ENCODE measurements at places on chromosomes 1 and 21.

DNA sequence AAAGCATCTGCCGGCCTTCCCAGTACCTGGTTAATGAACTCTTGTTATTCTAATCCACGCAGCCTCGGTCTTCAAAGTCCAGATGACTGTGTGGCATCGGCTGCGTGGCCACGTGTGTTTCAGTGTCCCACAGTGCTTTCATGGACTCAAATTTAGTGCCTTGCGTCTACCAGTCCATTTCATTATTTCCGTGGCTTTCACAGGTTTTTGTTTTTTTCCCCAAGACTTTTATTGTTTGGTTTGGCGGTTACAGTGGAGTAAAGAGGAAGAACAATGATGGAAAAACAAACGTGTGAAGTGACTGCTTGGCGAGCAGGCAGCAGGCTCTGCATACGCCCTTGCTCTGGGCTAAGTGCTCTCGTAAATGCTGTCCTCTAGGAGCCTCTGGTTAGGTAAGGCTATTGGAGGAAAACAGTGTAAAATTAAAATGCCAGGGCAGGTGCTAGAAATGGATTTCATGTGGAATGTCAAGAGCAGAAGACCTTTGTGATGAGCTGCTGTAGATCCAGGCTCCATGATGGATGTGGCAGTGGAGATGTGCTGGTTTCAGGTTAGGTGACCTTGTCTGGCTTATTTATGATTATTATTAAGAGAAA, 536.3 kb downstream of the KIF26B start:
- no peak for DNase-seq

- peak; percentile 22 for DNase-seq
Observed at GRCh38 chr1:197399755-197400521, 131.9 kb downstream of the CRB1 start.

DNA sequence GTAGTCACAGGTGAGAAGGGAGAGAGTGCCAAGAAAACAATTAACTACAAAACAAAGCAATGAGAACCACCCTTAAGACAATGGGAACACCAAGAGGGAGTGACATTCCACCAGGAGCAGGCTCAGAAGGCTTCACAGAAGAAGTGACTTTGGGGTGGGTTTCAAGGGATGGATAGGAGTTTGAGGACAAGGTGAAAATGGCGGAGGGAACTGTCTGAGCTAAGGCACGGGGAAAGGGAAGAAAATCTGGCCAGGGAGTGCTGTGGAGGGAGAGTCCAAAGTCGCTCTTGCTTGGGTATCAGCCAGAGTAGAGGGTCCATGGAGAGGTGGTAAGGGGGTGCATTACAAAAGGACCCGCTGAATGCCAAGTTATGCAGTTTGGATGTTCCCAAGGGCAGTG, 87.3 kb downstream of the CAMK2N1 start:
- DNase-seq = no peak

DNA sequence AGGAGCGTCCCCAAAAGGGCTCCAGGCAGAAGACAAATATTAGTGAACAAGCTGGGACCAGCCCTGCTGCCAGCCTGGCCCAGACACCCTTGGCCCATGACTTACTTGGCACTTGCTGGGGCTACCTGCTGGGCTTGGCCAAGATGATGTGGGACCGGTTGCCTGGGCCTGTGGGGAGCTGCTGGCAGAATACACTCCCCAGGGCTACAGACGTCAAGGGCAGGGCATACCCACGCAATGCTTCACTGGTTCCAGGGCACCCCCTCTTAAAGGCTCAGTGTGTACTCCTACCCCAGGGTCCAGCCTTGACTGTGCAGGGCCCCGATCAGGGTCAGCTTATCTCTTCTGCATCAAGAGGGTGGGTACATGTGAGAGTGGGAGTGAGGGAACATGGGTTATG, 106.5 kb upstream of the SLC2A1 start:
- DNase-seq = no peak

DNA sequence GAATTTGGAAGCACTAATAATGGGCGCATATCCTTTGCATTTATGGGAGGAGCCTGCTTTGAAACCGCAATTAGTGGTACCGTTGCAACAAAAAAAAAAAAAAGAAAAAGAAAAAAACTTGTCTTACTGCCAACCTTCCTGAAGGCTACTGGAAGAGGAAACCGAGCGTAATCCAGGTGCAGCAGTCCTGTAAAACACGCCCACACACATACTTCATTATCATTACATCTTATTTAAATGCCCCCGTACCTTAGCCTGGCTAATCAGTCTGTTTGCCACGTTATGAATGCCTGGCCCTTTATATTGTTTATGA, 686 bp upstream of the ZNF281 start:
- no peak for DNase-seq

DNA sequence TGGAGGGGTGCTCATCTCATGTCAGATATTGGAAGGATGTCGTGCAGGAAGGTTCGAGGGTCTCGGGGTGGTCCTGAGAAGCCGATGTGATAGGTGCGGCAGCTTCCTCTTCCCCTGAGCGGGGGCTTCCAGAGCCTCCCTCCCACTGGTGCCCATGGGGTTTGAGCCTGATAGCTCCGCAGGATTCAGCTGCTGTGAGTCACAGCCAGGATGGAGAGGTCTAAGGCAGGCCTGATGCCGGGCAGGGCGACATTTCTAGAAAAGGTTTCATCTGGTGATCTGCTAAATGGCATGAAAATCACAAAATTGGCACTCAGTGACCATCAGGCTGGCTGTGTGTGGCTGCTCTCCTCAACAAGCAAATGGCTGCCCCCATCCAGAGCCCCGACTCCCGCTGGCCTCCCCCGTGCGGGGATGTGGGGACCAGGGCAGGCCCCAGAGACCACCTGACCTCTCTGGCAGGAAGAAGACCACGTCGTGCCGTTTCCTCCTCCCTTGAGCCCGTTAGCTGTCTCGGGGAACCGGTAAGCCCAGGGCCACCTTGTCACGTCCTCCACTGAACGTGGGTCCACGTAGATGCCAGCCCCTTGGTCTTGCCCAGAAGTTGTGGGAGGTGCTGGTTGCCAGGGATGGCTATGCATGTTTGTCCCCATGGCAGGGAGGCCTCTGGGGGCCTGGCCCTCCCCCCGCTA, 66.1 kb downstream of the SKI start:
- no peak for DNase-seq

- DNase-seq = no peak
Observed at GRCh38 chr21:45763074-45763473, 119.5 kb downstream of the PCBP3 start.

DNA sequence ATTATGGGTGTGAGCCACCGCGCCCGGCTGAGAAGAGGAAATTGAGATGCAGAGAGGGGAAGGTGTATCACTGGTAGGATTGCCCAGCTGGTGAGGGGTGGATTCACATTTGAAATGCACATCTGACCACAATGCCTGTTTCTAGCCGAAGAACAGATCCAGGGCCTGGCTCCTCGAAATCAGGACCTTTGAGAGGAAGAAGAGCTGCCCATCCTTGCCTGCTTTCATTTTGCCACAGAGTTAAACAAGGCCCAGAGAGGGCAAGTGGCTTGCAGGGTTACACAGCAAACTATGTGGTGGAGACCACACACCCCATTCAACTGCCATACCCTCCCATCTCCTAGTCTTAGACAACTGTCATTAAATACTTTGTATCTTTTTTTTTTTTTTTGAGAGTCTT, 32.9 kb upstream of the TMEM61 start:
- no peak for DNase-seq

- DNase-seq = no peak
Observed at GRCh38 chr1:5962265-5963105, 29.7 kb downstream of the NPHP4 start.

GRCh38 chr1:66395202-66396061, 138.5 kb upstream of the SGIP1 start:
- no peak for DNase-seq

DNA sequence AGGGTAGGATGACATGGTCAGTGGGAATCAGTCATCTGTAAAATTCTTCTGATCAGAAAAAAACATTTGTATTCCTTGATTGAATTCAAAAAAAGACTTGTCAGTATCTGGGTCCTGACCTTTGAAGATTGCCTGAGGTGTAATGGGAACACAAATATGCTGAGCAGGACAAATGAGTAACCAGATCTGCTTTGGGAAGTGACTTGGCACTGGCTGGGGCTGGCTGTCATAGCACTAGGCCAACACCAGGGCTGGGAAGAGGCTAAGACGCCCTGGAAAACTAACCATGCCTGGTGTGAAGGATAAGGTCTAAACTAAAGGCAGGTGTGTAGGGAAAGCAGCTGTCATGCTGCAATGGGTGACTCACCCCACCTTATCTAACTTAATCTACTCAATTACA, 452.9 kb upstream of the BEND5 start:
- DNase-seq = no peak

- no peak for DNase-seq
Observed at GRCh38 chr1:169117599-169117998, 11.1 kb downstream of the ATP1B1 start.

GRCh38 chr21:41438425-41439113, 12.5 kb downstream of the MX1 start:
- no peak for DNase-seq

- DNase-seq = no peak
Observed at GRCh38 chr1:47992720-47993415, 4.3 kb downstream of the TRABD2B start.

DNA sequence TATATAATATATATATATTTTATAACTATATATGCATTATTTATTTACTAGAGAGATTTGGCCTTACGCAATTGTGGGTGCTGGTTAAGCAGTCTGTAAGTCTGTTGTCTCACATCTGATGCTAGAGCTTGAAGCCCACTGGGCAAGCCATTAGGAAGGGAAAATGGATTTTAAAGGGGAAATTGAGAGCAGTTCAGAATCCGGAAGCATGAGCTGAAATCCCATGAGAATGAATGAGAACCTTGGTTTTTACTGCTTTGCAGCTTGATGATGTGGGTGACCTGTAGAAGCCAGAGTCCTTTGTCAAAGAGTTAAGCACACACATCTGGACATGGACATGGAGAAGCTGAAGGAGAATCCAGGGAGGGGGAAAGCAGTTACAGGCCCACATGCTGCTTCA, 220.8 kb upstream of the DAB1 start:
- DNase-seq = no peak

- no peak for DNase-seq
Observed at GRCh38 chr1:76402128-76402527, 327.6 kb downstream of the ST6GALNAC3 start.

GRCh38 chr1:224490549-224491537, 56.2 kb upstream of the WDR26 start:
- DNase-seq = no peak

GRCh38 chr1:115882913-115883902, 42.3 kb upstream of the NHLH2 start:
- DNase-seq = no peak

DNA sequence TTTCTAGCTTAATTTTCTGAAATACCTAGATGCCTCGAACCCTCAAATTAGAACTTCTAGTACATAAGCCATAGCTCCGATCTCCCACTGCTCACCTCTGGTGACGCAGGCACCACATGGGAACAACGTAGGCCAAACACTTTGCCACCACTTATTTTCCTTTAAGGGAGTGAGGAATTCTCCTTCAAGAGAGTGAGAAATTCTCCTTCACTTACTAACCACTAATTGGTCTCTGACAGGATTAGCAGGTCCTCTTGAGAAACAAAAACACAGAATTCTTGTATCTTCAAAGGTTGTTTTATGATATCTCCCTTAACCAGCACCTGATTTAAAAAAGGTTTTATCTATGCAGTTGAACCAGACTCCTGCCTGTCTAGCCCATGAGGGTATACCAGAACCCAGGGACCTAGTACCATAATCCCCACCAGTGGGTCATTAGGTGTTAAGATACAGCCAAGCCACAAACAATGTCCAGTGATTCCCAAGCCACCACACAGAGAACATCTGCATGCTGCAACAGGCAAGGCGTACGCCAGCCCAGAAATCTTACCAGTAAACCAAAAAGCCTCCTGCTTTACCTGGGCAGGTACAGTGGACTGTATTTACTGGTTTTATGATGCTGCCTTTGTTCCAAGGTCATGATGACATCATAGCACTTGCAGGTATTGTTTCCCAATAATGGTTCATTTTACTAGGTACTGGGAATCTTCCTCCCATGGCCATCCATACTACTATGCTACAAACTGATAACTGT, 20.3 kb upstream of the CXADR start:
- no peak for DNase-seq

DNA sequence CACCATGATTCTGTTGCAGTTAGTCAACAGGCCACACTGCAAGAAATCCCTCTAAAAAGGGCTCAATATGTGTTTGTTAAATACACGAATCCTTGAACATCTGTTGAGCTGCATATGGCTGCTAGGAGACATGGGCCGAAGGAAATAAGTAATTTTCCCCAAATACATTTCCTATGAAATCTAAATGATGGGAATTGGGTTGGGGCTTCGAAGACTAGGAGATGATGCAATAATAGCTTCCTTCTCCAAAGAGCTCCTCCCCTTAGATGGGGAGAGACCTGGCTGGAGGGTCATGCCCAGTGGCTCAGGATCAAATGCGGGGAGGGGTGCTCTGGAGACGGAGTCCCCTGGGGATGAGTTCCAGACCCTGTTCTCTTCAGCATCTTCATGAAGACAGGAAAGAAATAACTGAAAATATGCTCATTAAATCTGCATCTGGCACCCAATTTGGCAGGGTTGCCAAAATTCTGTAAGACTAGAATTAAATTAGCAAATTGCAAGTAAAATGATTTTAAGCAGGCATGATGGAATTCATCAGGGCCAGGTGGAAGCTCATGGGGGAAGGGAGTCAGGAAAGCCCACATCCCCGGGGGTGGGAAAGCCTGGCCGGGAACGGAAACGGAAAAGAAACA, 165.0 kb upstream of the EDN2 start:
- DNase-seq = no peak

GRCh38 chr1:206803221-206803730, 31.0 kb upstream of the IL10 start:
- no peak for DNase-seq

DNA sequence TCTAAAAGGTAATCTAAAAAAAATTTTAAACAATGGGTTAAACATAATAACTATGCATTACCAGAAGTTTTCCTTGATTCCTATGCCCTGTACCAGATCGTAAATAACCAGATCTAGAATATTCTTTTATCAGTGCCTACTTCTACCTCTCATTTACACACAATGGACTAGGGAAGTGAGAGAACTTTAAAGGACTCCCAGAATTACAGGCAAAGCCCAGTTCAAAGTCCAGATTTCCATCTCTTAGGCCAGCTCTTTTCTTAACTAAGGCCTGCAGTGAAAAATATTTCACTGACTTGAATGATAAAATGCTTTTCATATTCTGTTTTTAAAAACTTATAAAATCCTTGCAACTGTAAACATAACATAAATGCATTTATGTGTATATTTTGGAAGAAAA, 32.6 kb downstream of the ESRRG start:
- no peak for DNase-seq

- DNase-seq = no peak
Observed at GRCh38 chr1:162139211-162139610, 69.7 kb downstream of the NOS1AP start.

- DNase-seq = no peak
Observed at GRCh38 chr1:201112173-201112731, at the start of gene CACNA1S. Gene CACNA1S, minus strand, starts transcription at chr1:201112426. Its CDS starts 87 bp downstream, at chr1:201112339.

- DNase-seq = no peak
Observed at GRCh38 chr1:54114955-54115354, 37.8 kb downstream of the CDCP2 start.

DNA sequence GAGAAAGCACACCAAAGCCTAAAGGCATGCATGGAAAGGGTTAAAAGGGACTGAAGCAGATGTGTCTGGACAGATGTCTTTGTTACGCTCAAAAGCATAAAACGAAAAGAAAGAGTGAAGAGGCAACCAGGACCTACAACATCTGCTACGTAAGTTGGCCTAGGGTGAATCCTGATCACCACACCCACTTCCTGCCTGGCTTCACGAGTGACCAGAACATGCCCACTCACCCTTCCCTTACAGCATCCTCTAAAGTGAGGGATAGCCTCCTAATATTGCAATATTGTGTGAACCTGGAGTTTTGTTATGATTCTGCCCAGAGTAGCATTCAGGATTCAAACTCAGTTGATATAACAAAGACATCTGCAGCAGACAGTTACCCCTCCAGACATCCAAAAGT, 10.6 kb upstream of the OLIG2 start:
- DNase-seq = no peak

Measured in amniotic stem cell (primary cell).